ENCODE measurements at places on chromosomes 7 and 10. TPM values are rescaled to one million over a fixed set of nuclear protein-coding genes. Genes with fewer than 3 reads are reported as not detected.

The NRP1 gene
- 335 TPM for total RNA-seq

The FEZF1 gene
- total RNA-seq = not detected

The HIPK2 gene
- 37.1 TPM for total RNA-seq

The SUN3 gene
- not detected for total RNA-seq

The CYP2C18 gene
- not detected for total RNA-seq

The AGAP3 gene
- total RNA-seq = 31.9 TPM

The JAKMIP3 gene
- 0.13 TPM for total RNA-seq

The GPR22 gene
- not detected for total RNA-seq

The CXCL12 gene
- total RNA-seq = 101 TPM

The LIPF gene
- total RNA-seq = not detected

The DNAJC12 gene
- 4.8 TPM for total RNA-seq

The PRF1 gene
- not detected for total RNA-seq

The CASD1 gene
- total RNA-seq = 10.8 TPM

The SFTPA1 gene
- not detected for total RNA-seq

The CRYGN gene
- total RNA-seq = not detected

The SNCG gene
- total RNA-seq = 13.0 TPM

The TAS2R3 gene
- total RNA-seq = 2.0 TPM

The TACC2 gene
- total RNA-seq = 8.8 TPM

The UTF1 gene
- not detected for total RNA-seq

The DLG5 gene
- total RNA-seq = 59.4 TPM

The WNT2 gene
- total RNA-seq = 0.20 TPM

The OPN1SW gene
- not detected for total RNA-seq

The GIMAP4 gene
- 0.33 TPM for total RNA-seq

The SORBS1 gene
- total RNA-seq = 1.6 TPM

The MYO1G gene
- total RNA-seq = 0.07 TPM

The BTBD16 gene
- not detected for total RNA-seq

The AKR1E2 gene
- 18.4 TPM for total RNA-seq

The IMMP2L gene
- total RNA-seq = 14.7 TPM

The GNA12 gene
- total RNA-seq = 44.1 TPM

The ADAM12 gene
- total RNA-seq = 120 TPM

The SEMA3A gene
- total RNA-seq = 52.1 TPM

The SPDYE1 gene
- total RNA-seq = not detected

The SLC26A5 gene
- not detected for total RNA-seq

The TSPAN14 gene
- total RNA-seq = 36.8 TPM

The AFAP1L2 gene
- total RNA-seq = 1.2 TPM

The MSMB gene
- not detected for total RNA-seq

The BICC1 gene
- 124 TPM for total RNA-seq

The FAM200A gene
- total RNA-seq = 7.3 TPM

The C10orf67 gene
- total RNA-seq = not detected

Measured in smooth muscle cell of the pulmonary artery (primary cell).